Stimulated activated CD4-positive, alpha-beta T cell treated with anti-CD3 and anti-CD28 coated beads, Interleukin-1b, Interleukin-23, amount 100 ng/mL, for 24 hours (primary cell): ENCODE measurements at places on chromosomes 4 and X.

DNA sequence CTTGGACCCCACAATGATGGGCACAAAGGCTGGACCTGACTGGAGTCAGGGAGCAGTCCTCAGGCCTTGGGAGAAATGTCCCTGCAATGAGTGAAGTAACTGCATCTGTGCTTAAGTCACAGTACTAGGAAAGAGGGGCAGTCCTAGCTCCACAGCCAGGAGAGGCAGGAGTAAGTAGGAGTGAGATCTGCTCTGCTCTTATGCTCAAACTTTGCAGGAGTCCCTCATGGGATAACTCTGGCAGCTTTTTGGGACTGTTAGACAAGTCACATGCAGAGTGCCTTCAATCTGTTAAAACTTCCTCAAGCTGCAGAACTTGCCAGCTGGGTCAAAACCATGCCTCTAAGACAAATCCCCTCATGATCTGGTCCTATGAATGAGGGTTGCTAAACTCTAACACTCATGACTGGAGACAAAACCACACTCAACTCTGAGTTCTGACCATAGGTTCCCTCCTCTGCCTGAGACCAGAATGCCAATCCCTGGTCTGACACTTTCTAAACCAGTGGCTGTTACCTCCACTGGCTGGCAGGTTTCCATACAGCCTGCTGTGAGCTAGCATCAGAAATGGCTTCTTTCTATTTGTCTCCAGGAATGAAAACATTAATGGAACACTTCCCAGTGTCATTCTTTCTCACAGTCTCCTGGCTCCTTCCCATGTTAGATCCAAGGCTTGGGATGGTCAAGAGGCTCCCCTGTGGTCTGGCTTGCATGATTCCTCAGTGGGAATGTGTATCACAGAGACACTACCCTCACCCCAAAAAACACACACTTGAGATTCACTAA, 819.3 kb downstream of the PCDH7 start:
- DNase-seq, result no peak

GRCh38 chr4:1200425-1201035, 28.1 kb upstream of the SPON2 start:
- no peak for DNase-seq

DNA sequence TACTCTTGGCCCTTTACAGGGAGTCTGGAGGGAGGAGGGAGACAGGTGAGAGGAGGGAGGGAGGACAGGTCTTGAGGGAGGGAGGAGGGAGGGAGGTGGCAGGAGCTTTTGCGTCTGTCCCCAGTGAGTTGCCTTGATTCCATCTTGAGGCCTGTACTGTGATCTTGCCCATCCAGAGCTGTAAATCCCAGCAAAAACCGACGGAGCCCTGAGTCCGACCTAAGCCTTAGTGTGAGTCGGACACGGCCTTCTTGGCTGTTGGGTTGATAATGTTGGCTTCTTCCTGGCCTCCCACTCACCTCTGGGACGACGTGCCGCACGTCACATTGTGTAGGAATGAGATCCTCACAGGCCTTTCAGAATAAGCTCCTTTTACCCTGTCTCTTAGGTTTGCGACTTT, 72.5 kb downstream of the RGS12 start:
- no peak for DNase-seq

DNA sequence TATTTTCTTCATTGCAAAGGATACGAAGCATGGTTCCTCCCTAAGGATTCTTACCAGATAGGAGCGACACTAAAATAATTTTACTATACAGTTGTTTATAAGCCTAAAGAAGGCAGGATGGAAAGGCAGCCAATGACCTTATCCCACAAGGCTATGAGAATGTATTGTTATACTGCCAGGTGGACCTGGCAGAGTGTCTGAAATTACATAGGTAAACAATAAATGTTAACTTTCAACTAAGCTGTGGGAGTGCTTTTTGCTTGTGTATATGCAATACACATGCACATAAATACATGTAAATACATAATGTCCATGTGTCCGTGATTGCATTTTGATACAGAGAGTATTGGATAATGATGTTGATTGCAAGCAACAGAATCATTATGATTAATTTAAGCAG, 850.6 kb downstream of the CENPC start:
- DNase-seq, result no peak

DNA sequence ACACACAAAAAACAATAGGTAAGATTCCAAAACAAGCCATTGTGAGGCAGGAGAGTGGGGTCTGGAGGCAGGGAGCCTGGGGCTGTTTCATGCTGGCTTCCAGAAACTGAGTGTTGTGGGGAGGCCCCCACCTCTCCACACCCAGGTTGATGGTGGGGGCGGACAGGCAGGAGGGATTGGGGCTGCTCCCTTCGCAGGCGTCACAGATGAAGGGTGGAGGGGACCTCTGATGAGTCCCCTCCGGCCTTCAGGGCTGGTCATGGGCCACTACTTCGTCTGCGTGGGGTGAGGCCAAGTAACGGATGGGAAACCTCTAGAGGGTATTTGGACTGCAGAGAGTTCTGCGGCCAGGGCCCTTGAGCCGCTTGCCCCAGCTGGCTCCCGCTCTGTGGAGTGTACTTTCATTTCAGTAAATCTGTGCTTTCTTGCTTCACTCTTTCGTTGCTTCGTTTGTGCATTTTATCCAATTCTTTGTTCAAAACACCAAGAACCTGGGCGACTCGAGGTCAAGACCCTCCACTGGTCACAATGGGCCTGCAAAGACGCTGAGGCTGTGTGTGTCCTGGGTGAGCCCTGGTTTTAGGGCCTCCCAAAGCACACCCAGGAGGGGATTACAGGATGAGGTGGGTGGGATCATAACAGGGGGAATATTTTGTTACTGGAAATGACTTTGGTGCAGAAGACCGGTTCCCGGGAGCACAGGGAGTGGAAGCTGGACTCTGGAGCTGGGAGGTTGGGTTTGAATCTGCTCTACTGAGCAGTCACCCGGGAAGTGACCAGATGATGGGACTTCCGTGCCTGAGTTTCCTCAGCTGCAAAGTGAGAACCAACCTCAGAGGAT, 83.7 kb upstream of the ADRA2C start:
- no peak for DNase-seq

DNA sequence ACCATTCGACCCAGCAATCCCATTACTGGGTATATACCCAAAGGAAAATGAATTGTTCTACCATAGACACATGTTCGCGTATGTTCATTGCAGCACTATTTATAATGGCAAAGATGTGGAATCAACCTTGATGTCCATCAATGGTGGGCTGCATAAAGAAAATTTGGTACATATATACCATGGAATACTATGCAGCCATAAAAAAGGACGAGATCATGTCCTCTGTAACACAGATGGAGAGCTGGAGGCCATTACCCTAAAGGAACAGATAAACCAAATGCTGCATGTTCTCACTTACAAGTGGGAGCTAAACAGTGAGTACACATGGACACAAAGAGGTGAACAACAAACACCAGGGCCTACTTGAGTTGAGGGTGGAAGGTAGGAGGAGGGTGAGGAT, 45.1 kb downstream of the SCML2 start:
- no peak for DNase-seq

GRCh38 chrX:66046612-66047235, 6.8 kb upstream of the VSIG4 start:
- DNase-seq, result no peak

- no peak for DNase-seq
These were observed 406.7 kb upstream of the SPANXN1 start for GRCh38 chrX:144840616-144841015.

GRCh38 chr4:48653217-48654014, 126.7 kb downstream of the FRYL start:
- no peak for DNase-seq

GRCh38 chr4:2660596-2661211, 95.4 kb downstream of the TNIP2 start:
- DNase-seq, result no peak

- no peak for DNase-seq
These were observed 27.2 kb upstream of the GPR34 start for GRCh38 chrX:41661366-41662095.

DNA sequence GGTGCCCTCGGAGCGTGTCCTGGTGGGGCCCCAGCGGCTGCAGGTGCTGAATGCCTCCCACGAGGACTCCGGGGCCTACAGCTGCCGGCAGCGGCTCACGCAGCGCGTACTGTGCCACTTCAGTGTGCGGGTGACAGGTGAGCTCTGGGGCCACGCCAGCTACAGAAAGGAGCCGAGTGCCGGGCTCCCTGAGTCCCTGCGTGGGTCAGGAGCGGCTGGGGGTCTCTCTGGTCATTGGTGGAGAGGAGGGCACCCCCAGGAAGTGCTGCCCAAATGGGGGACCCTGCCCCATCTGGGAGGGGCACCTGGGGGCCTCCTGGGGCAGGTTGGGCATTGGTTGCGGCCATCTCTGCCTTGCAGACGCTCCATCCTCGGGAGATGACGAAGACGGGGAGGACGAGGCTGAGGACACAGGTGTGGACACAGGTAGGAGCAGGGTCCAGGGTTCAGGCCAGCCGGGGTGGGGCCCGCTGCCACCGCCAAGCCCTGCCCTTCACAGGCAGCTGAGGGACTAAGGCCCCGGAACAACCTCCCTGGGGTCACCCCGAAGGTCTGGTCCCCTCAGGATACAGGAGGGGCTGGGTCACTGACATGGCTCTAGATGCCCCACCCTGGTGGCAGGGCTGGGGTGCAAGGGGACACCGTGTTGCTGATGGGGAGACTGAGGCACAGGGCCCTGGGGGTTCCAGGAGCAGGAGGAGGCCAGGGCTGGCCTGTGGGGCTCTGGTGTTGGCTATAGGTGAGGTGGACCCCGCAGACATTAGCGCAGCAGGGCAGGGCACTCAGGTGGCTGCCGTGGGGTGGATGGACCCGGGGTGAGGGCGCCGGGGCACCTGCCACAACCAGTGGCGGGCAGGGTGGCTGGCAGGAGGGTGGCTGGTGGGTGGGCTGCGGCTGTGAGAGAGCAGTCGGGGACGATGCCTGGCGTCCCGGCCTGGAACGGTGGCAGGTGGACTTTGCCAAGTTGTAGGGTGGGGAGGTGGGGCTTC, 6.6 kb downstream of the FGFR3 start:
- no peak for DNase-seq

GRCh38 chr4:17283832-17284231, 228.1 kb downstream of the QDPR start:
- DNase-seq, result no peak

- no peak for DNase-seq
These were observed 21.4 kb upstream of the NOX1 start for GRCh38 chrX:100895365-100896075.

DNA sequence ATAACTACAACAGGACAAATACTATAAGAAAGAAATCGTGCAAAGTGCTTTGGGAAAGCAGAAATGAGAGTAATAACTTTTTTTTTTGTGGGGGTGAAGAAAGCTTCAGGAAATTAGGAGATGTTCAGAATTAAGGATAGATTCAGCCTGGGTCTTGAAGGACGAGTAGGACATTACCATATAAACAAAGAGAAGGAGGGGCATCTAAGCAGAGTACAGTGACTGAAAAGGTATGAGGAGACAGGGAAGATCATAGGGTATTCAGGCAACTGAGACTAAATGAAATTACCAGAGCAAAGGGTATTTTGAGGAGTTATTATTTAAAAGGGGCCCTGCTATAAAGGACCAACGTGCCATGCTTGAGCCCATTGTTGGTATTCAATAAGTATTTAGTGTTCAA, 3.1 kb upstream of the STAP1 start:
- DNase-seq, result no peak

- no peak for DNase-seq
These were observed 799.5 kb downstream of the RPA4 start for GRCh38 chrX:97682991-97683840.

DNA sequence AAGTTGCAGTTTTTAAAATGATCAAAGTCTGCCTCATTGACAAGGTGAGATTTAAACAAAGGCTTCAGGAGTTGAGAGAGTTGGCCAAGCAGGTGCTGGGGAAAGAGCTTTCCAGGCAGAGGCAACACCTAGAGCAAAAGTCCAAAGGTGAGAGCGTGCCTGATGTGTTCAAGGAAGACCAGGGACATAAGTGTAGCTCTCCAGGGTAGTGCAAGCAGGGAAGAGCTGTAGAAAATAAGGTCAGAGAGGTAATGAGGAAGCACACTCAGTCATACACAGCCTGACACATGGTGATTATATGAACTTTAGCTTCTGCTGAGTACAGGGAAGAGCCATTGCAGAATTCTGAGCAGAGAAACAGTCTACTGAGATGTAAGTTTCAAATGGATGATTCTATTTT, 265.0 kb upstream of the NWD2 start:
- DNase-seq, result no peak

- DNase-seq, result no peak
These were observed 14.8 kb downstream of the AMTN start for GRCh38 chr4:70533211-70533610.

DNA sequence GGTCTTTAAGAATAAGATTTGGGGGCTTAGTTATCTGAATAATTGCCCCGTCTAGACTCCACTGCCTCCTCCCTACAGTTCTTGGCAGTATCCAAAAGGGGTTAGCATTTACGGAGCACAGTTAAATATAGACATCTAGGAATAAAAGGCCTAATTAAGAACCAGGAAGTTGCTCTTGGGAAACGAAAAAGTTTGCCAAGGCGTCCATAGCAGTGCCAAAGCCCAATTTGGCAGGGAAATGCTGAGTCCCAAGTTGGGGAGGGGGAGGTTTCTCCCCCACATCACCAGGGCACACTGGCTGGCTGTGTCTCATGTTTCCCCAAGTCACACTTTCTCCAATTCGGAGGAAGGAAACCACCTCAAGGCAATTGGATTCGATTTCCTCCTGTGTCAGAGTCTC, 338.7 kb downstream of the FBXW7 start:
- DNase-seq, result no peak

GRCh38 chr4:83075311-83076095, 39.0 kb downstream of the PLAC8 start:
- no peak for DNase-seq

GRCh38 chr4:121146530-121146929, 17.6 kb downstream of the TNIP3 start:
- no peak for DNase-seq

GRCh38 chrX:47214435-47215077, 3.9 kb upstream of the CDK16 start:
- no peak for DNase-seq

- DNase-seq, result no peak
These were observed 6.2 kb downstream of the NAT8L start for GRCh38 chr4:2065106-2065930.

GRCh38 chr4:175807547-175807946, 4.5 kb downstream of the GPM6A start:
- no peak for DNase-seq

- no peak for DNase-seq
These were observed 35.8 kb downstream of the GRIA3 start for GRCh38 chrX:123219916-123220315.

DNA sequence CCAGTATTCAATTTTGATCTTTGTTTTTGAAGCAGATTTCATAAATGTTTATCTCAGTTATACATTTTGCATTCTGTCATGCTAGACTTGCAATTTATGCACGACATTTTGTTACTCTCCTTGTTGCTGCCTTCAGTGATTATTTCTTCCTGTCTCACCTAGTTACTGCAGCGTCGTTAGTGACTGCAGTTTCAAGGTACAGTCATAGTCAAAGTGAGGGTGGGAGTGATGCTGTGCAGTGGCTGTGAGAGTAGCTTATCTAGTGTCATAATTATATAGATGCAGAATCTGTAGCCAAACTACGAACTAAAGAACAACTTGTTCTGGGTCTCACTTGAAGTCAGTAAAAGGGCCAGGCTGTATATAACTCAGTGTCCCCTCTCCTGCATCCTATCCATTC, 69.8 kb downstream of the GPR101 start:
- no peak for DNase-seq

GRCh38 chr4:164935363-164935762, 42.1 kb downstream of the TRIM61 start:
- no peak for DNase-seq
